Thyroid gland (tissue), 4 donors: ENCODE measurements at places on chromosomes 3 and 15. TPM values are rescaled to one million over a fixed set of nuclear protein-coding genes. Genes with fewer than 3 reads are reported as not detected.

The LRRC15 gene
- total RNA-seq = 1.6 TPM

The CCDC12 gene
- total RNA-seq = 60.6 TPM

The SOX14 gene
- not detected for total RNA-seq

The LXN gene
- 19.6 TPM for total RNA-seq

The WDR93 gene
- 2.3 TPM for total RNA-seq

The HEXA gene
- total RNA-seq = 113 TPM
